GM12892 (cell line): ENCODE measurements at places on chromosomes 2 and 18.

DNA sequence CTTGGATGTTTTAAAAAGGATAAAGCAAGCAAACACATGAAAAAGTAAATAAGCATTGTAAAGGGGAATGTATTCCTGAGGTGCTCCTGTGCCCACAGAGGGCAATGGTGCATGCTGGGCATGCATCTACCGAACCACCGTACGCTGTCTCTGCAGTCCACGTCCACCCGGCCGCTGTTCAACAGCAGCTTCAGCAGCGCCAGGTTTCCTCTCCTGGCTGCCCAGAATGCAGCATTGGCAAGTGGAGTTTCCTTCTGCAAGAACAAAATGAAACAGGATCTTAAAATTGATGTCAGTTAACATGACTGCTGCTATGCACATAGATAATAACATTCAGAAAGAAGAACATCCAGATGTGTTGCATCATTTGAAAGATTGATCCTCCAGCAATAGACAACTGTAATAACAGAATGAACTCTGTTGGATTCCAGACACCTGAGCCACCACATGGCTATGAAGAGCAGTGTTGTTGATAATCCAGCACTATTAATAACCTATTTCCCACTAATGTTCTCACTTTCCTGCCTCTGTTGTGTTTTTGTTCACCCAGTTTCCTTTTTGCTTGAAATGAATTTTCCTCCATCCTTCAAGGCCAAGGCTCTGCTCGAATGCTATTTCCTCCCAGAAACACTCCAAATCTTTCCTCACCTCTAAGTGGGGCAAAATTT lies 13.6 kb downstream of the ANKRD29 start:
- DNase-seq = no peak

DNA sequence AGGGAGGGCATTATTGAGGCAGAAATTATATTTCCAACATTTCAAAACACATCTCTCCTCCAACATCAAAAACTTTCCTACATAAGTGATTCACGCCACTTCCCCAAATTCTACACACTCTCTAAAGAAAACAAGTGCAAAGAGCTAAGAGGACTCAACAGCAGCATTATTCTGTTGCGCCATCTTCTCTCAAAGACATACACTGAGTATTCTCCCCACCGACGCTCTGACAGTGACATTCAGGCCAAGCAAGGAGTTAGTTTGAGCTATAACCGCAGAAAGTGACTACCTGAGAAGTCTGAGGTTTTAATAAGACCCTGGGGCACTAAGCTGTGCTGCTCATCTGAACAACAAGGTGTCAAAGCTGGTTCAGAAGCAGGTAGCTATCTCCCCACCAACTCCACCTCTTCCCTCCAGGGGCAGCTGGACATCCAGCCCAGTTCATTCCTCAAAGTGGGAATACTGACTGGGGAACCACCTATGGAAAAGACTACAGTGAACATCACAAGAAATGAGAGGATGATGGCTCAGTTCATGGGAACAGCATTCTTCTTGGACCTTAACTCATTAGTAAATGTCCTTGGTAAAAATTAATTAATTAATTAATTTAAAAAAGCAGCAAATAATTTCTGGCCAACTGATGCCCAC lies 309.5 kb upstream of the CCDC68 start:
- no peak for DNase-seq

GRCh38 chr2:112834396-112835037 lies 2.1 kb downstream of the IL1B start:
- no peak for DNase-seq

DNA sequence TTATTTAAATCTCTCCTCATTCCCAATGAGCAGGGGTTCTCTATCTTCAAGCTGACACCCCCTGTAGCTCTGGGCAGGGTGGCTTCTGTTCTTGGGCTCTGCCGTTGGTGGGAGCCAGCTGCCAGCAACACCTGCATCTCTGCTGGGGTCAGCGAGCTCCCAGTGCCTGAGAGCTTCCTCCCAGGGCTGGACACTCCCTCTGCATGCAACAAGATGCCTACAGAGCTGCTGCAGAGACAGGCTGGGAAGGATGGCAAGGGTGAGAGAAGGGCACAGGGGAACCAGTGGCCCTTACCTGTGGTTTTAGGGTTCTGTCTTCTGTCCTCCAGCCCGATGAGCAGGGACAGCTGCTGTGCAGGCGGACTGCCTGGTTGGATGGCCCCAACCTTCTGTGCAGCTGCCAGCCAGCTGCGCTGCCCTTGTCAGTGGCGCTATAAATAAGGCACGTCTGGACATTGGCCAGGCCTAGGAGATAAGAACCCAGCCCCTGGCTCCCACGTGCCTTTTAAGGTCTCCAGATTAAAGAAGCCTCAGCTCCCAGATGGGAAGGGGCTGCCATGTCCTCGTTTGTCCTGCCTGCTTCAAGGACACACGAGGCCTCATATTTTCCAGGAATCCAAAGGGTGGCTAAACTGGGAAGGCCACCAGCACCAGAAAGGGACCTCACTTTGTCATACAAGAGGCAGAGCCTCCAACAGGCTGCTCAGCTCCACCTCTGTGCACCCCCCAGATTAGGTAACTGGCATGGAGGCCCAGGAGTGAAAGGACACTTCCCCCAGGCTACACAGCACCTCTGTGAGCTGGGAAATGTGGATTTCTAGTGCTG lies 39.5 kb upstream of the FHL2 start:
- DNase-seq = no peak

DNA sequence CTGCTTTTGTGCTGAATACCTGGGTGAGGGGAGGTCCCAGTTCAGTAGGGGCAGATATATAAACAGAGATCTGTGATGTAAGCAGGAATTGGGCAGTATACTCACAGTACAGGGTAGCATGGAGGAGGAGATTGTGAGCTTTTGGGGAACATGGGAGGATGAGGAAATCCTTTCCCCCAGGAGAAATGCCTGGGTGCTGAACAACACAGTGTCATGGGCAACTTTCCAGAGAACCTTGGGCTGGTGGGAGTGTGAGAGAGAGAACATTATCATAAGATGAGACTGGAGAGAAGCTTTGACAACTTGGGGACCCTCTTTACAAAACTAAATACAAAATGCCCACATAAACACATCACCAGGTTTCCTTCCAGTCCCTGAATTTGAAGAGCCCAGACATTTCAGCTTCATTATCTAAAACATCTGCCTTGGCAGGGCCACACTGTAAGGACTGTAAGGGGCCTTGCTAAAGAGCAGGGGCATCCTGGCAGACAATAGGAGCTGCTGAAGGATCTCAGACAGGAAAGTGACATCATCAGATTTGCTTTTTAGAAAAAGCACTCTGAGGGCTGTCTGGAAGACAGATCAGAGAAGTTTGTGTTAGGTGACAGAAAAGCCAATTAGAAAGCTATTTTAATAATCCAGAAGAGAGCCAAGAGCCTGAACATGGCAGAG lies 303.1 kb upstream of the FBXO11 start:
- no peak for DNase-seq

DNA sequence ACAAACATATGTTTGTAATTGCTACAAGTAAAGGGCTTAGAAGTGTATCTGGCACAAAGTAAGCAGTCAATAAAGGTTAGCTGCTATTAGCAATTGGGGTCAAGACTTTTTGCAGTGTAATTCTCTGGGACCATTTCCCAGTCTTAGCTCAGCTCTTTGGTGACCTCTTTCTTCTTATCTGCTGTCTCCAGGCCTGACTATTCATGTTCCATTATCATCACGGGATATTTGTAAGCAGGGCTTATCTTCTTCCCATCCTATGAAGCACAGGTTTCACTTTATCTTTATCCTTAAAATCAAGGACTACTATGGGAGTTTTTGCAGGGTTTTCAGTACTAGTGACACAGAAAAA lies 131.7 kb downstream of the DOCK10 start:
- DNase-seq = no peak
